ENCODE measurements at places on chromosomes 11 and 22. TPM values are rescaled to one million over a fixed set of nuclear protein-coding genes. Genes with fewer than 3 reads are reported as not detected.

OR52H1 gene
- not detected for total RNA-seq

CNGA4 gene
- 0.63 TPM for total RNA-seq

PATE4 gene
- total RNA-seq = not detected

DNA sequence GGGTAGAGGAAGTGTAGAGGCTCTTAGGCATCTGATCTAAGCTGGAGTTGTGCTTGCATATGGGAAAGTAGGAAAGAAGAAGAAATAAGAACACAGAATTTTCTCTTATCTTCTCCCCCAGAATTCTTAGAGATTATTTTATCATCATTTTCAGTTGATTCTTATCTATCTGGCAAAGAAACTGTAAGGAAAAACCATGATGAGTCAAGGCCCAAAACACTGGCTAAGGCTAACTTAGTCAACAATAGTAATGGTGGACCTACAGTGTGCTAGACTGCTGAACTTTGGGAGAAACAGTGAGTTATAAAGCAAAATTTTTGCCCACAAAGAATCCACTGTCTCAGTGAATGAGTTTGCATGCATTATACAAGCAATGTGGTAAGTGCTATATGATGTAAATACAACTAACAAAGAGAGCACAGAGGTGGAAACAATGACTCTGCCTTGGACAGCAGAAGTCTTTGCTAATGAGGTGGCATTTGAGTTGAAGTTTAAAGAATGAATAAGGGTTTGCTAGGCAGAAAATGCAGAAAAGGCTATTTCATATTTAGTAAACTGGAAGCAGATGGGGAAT, 344.5 kb upstream of the PLET1 start:
- no peak for DNase-seq

DNA sequence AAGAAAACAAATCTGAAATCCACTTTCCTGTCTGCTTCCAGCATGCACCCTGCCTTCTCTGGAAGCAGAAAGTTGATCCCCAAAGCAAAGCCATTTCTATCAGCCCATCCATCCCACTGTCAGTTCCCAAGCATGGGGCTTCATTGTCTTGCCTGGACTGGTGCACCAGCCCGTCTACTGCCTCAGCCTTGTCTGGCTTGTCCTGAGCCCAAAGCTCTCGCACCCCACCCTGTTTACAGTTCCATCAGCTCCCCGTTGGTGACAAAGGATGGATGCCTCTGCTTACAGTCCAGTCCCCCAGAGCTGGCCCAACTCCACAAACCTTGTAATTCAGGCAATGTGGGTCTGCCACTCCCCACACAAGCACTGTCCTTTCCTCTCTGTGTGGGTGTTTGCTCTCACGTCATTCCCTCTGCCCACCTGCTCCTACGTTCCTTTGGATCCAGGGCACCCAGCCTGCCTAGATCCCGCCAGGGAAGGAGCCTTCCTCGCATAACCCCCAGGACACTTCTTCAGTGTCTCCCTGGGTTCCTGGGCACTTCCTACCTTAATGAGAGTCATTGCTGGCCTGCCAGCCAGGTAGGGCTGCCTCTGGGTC, 38.8 kb downstream of the FBLN1 start:
- DNase-seq = no peak

NRIP3 gene
- not detected for total RNA-seq

DNA sequence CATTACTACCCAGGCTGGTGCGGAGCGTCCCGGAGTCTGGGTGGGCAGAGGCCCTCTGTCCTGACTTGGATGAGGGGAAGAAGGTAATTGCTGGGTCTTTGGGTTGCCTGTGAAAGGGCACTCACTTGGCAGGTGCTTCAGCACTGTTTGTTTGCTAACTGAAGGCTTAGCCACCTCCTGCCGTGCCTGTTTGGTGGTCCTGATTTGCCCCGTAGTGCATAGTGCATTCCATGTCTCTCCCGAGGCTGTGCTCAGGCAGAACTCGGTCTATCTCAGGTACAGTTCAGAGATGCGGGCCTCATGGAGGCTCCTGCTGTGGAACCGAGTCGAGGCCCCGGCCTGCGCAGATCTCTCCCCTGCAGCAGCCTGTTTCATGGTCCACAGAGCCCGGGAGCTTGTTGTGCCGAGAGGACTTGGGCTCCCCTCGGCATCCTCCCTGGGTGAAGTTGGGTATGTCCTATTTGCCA, 146.2 kb downstream of the TBC1D22A start:
- no peak for DNase-seq

LMO1 gene
- total RNA-seq = not detected

GRCh38 chr22:45430871-45431270, 17.4 kb downstream of the RIBC2 start:
- DNase-seq = no peak

GRCh38 chr11:9150926-9151325, 59.5 kb upstream of the SCUBE2 start:
- DNase-seq = no peak

GTSE1 gene
- 22.0 TPM for total RNA-seq

GRCh38 chr22:48948575-48949170, 879.0 kb downstream of the BRD1 start:
- DNase-seq = no peak

OR5A1 gene
- total RNA-seq = not detected

DNA sequence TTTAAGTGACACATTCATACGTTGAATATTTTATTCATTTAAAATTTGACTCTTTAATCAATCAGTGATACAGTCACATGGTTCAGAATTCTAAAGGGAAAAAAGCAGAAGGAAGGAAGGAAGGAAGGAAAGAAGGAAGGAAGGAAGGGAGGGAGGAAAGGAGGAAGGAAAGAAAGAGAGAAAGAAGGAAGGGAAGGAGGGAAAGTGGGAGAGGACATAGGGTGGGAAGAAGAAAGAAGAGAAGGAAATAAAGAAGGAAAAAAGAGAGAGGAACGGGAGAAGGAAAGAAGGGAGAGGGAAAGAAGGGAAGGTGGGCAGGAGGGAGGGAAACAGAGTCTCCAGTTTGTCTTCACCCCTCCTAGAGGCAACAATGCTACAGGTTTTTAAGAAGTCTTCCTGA, 518.6 kb downstream of the MIAT start:
- DNase-seq = no peak

EMSY gene
- 19.1 TPM for total RNA-seq

GRCh38 chr22:38401336-38402084, 53.5 kb downstream of the KCNJ4 start:
- no peak for DNase-seq

OR51D1 gene
- total RNA-seq = not detected

DNA sequence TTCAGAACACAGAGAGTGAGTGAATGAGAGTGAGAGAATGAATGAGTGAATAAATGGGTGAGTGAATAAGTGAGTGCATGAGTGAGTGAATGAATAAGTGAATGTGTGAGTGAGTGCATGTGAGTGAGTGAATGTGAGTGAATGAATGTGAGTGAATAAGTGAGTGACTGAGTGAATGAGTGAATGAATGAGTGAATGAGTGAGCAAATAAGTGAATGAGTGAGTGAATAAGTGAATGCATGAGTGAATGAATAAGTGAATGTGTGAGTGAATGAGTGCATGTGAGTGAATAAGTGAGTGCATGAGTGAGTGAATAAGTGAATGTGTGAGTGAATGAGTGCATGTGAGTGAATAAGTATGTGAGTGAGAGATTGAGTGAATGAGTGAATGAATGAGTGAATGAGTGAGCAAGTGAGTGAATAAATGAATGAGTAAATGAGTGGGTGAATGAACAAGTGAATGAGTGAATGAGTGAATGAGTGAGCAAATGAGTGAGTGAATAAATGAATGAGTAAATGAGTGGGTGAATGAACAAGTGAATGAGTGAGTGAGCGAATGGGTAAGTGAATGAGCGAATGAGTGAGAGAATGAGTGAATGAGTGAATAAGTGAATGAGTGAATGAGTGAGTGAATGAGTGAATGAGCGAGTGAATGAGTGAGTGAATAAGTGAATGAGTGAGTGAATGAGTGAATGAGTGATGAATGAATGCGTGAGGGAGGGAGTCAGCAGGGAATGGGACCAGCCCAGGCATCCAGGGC, 21.3 kb upstream of the MUC5B start:
- no peak for DNase-seq

- no peak for DNase-seq
These were observed 37.7 kb upstream of the CCND1 start for GRCh38 chr11:69603111-69603836.

- no peak for DNase-seq
These were observed 1.9 kb upstream of the RDX start for GRCh38 chr11:110298301-110298765.

MCHR1 gene
- total RNA-seq = not detected

DNA sequence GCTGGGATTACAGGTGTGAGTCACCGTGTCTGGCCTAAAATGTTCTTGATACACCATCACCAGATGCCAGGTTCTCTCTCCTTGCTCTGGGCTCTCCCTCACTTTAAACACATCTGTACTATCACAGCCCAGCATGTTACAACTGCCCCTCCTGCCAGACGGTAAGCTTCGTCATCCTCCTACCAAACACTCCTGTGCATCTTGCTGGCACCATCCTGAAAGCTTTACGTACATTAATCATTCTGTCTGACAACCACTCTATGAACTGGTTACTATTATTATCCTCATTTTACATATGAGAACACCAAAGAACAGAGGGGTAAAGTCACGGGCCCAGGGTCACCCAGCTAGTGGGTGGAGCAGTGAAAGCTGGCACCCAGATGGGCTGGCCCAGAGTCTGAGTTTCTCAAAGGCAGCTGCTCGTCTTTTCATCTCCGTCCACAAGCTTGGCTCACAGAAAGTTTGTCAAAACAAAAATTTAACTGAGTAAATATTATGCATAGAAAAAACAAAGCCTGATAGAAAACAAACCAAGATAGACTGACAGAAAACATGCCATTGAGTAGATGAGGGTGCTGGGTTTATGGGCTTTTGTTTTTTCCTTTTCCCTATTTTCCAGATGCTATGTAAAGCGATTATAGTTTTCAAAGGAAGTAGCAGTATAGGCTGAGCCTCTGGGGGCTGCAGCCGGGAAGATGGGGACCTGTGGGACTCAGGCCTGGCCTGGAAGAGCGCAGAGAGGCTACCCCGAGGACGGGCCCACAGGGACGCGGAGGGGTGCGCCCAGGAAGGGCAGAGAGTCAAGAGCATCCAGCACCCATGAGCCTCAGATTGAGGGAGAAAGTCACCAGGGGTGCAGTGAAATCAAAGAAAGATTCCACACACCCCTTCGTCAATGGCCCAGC, 9.5 kb downstream of the PLA2G6 start:
- no peak for DNase-seq

KCNK4 gene
- not detected for total RNA-seq

TPST2 gene
- total RNA-seq = 24.2 TPM

DNA sequence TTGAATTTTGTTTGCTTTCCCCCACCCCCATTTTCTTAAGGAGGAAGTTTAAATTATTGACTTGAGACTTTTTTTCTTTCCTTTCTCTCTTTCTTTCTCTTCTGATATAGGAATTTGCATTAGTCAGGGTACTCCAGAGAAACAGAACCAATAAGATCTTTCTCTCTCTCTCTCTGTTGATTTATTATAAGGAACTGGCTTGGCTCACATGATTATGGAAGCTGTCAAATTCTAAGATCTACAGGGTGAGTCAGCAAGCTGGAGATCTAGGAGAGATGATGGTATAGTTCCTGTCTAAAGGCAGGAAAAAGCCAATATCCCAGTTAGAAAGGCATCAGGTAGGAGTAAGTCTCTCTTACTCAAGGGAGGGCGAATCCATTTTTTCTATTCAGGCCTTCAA, 64.0 kb downstream of the CCDC81 start:
- DNase-seq = peak; percentile 18

DNA sequence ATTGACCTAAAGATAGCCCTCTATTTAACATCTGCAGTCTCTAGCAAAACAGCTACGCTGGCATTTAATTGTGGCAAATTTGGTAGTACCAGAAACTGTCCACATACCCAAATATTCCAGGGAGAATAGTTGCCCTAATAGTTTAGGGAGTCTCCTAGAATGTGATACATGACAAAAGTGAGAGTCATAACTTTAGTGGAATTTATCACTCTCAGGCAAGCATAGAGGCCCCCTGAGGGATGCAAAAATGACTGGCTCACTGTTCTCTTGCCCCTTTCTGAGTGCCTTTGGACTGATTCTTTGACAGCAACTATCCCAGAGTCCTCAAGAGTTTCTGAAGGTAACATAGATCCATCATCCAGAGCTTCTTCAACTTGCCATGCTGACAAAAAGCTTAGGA, 2.3 kb upstream of the OR51B4 start:
- no peak for DNase-seq

GRCh38 chr11:121933694-121934093, 182.3 kb downstream of the BLID start:
- no peak for DNase-seq

SCGB1C1 gene
- total RNA-seq = not detected

SOX6 gene
- total RNA-seq = 3.0 TPM

ZNF280B gene
- 0.10 TPM for total RNA-seq

GRCh38 chr11:87081358-87081757, 43.6 kb downstream of the TMEM135 start:
- DNase-seq = no peak

DNA sequence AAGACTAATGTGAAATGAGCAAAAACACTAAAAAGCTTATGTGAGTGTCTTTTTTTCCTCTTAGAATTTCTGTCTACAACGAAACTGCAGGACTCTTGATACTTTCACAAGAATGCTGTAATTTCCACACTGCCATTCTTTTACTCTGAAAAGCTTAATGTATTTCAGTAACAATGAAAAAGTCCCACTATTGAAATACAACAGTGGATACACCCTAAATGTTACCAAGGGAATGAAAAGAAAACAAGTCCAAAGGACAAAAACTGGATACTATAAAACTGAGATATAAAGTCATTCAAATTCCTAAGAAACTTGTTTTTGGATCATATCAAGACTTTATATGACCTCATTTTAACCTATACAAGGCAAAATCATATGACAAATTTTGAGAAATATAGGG, 77.4 kb downstream of the SOX6 start:
- DNase-seq = no peak

GRCh38 chr11:98099371-98099770, 921.4 kb upstream of the CNTN5 start:
- no peak for DNase-seq

DNA sequence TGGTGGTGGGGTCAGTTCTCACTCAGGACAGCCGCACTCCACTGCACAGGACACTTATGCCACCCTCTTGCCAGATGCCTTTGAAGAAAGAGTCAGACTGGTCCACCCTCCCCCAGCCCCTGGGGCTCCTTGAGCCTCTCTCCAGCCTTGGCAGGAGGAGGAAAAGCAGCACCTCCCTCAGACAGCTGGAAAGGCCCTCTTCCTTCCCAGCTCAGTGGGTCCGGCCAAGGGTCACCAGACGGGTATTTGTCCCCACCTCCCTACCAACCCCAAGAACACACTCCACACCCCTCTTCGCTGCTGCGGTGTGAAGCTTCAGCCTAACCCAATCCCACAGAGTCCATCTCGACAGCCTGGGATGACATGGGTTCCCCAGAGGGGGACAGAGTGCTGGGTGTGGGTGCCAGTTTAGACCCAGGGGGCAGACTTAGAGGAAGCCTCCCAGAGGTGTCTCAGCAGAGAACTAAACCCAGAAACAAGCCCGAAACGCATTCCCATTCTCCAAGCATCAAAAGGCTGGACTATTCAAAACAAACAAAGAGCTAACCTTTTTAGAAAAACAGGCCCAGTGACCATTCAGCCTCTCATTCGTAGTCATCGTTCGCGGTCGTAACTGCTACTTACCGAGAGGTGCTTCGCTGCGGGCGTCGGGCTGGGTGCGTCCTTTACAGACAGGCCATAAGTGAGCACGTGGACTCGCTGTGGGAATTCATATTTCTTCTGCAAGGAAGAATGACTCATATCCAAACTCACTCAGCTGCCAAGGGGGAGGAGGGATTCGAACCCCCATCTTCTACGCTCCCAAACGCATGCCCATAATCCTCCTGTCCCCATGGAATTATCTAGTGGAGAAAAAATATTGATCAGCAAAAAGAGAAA, 57.5 kb upstream of the ANO1 start:
- no peak for DNase-seq
